ENCODE measurements at places on chromosomes 3 and 15.

GRCh38 chr3:17030438-17030837, 145.7 kb downstream of the PLCL2 start:
- DNase-seq = no peak

DNA sequence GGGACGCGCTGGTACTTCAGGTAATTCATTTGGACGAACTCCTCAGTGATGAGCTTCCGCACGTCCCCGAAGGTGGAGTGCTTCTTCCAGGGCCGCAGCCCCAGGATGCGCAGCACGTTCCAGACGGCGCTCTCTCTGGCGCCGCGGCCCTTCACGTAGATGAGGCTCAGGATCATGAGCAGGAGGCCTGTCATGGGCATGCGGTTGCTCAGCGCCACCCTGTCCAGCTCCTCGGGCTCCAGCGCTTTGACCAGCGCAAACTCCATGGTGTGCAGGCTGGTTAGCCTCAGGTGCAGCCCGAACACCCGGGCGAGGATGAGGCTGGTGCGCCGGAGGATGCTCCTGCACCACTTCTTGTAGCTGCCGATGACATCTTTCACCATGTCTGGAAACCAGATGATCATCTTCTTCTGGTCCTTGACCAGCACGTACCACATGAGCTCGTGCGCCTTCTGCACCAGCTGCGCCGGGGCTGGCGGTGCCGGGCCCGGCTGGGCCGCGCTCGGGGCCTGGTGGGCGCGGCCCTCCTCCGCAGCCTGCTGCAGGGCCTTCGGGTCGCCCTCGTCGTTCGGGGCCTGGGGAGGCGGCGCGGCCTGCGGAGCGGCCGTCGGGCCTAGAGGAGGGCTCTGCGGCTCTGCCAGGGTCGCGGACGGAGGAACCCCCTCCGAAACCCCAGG, 501 bp downstream of the NDN start:
- no peak for DNase-seq

DNA sequence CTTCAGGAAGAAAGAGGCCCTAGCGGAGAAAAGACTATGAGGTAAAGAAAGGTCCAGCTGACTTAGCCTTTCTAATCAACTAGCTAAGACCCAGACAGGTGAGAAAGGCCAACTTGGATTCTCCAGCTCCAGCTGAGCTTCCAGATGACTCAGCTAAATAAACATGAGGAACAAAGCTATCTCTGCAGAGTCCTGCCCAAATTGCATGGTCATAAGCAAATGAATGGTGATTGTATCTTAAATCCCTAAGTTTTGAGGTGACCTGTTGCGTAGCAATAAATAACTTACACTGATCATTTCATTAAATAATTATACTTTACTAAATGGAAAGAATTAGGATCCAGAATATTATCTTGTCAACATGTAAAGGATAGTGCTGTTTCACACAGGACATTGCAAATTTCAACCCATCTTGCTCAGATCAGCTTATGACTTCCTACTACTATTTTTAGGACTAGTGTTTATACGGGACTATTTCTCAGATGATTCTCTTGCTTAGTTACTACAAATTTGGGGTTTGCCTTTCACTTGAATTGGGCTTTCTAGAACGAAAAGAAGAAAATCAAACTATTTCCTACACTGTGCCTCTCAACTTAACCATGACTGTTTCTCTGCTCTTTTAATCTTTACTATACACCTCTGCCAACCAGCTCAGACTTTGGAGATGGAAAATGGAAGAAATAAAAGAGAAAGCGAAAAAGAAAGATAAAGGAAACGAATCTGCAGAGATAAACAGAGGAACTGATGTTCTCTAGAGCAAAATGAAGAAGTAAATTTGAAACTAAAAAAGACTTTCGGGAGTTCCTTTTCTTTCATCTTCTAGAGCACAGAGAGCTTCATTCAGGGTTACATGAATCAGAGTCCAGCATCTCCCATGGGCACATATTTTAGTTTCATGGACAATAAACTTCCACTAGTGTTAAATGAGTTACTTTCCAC, 6.6 kb upstream of the ADGRG7 start:
- DNase-seq = no peak

DNA sequence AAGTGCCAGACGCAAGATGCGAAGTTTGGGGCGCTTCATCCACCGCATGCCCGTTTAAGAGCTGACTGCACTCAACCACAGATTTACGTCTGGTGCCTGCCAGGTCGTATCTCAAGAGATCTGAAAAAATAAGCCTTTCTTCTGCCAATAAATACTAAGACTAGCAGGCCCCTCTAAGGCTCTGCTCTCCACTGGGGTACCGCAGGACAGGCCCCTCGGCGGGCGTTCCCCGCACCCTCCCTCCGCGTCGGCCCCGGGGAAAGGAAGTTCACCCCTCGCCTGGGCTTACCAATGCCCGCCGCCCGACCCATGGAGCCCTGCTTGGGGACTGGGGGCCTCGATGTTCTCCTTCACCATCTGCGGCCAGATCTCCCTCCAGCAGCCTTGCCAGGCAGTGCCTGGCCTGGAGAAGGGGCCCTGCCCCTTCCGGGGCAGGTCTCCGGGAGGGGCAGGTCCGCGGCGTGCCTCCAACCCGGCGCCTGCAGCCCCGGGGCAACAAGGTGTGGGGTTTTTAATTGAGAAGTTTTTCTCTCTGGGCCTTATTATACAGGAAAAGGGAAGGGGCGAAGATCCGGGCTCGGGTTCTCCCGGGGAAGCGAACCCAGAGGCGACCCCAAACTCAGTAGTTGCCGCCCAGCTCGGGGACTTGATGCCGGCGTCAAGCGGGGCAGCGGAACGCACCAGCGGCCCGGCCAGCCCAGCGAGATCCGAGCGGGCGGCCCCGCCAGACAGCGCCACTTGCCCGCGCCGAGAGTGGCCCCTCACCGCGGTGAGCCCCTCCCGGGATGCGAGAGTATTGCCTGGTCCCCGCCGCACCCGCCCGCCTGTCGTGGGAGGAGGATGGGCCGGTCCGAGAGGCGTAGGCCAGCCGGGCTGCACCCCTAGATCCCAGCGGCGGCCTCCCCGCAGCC, 735 bp downstream of the GOLGA8B start:
- DNase-seq = no peak

GRCh38 chr3:157753787-157754136, 250.5 kb upstream of the VEPH1 start:
- DNase-seq = no peak

DNA sequence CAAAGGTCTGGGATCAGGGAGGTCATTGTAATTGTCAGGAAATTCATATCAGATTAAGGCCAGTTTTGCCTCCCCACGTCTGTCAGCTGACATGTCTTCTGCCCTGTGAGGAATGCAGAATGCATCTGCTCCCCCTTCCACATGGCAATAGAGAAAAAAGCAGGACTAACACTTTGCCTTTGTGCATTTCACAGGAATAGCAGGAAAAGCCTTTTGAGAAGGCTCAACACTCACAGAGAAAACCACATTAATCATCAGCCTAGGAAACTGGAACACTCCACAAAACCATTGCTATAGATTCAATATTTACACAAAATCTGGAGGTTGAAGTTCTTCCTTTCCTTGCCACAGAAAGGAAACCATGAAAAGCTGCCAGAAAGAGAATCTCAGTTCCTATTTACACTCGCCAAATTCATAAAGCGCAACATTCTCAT, 165.2 kb upstream of the HES1 start:
- DNase-seq = no peak

DNA sequence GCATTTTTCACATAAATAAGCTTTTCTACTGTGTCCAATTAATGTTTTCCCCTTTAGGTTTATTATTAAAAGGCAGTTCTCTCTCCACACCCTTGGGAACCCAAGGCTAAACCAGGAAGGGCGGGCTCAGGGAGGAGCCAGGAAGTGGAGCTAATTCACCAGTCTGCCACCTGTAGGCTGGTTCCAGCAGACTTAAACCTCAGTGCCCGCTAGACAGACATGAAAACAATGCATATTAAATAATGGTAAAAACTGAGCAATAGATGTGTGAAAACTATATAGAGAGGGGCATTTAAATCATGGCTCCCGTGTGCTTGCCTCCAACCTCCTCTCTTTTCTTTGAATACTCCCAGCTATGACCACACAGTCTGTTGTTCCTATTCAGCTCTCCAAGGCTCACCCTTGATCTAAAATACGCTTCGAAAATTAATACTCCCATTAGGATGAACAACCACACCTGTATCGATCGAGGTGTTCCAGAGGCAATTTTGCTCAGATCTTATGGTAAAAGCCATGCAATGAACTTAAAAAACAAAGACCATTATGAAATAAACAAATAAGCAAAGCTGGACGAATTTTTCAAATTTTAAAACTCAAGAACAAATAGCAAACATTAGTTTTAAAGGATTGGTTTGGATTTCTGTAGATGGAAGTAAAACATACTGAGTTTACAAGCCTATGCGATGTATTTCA, 253.3 kb downstream of the TJP1 start:
- DNase-seq = no peak

- no peak for DNase-seq
These were observed 321.5 kb upstream of the CBLB start for GRCh38 chr3:106190296-106190695.

DNA sequence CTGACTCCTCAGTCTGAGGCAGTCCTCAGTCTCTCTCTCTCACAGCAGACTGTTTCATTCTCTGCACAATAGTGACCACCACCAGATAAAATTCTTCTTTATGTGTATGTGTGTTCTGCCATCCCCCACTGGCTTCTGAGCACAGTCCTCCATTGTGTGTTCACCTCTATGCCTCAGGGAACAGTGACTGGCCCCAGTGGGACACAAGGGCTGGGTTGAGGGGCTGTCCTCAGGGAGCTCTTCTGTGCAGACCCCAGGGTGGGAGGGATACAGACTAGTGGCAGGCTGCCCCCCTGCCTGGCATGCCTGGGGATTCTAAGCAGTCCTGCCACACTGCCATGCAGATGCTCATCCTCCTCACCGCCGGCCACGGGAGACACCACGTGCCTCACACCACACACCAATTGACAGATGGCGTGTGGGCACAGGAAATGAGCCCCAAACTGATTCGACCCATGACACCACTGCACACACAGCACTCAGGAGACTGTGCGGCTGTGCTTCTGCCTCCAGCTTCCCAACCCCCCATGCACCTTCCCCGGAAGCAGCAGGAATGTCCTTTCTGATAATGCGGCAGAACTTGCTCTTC, 237.6 kb upstream of the CHRNA7 start:
- no peak for DNase-seq

DNA sequence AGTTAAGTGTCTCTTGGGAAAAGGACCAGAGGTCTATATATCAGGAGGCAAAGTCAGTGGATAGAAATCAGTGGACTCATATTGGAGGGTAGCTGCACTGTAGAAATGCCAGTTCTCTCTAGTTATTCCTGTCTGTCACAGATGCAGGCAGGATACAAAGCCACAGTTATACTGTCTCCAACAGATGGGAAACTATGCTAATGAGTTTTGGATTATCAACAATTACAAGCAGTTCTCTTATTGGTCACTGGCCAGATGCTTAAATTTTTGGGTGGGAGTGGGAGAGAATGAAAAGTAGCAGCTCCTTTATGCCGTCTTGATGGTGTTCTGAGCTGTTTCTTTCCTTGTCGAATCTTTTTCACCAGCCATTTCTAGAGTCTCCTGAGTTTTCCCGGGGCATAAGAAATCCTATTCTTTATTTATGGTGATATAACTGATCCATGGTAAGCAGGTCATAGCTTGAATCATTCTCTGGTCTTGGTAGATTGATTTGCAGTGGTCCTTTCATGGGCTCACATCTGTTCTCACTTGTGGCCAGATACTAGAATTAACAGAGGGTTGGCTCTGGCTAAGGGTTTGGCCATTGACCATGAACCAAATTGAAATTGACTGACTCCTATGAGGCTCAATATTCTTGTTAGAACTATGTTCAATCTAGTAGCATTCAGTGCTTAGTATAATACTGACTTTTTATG, 44.6 kb upstream of the RBMS3 start:
- no peak for DNase-seq

- DNase-seq = no peak
These were observed 136.9 kb upstream of the PFN2 start for GRCh38 chr3:150107429-150108175.
